ENCODE measurements at places on chromosomes 5 and 9.

- peak; percentile 69 for DNase-seq
Measured at GRCh38 chr5:120552638-120553037, 88.5 kb downstream of the PRR16 start.

DNA sequence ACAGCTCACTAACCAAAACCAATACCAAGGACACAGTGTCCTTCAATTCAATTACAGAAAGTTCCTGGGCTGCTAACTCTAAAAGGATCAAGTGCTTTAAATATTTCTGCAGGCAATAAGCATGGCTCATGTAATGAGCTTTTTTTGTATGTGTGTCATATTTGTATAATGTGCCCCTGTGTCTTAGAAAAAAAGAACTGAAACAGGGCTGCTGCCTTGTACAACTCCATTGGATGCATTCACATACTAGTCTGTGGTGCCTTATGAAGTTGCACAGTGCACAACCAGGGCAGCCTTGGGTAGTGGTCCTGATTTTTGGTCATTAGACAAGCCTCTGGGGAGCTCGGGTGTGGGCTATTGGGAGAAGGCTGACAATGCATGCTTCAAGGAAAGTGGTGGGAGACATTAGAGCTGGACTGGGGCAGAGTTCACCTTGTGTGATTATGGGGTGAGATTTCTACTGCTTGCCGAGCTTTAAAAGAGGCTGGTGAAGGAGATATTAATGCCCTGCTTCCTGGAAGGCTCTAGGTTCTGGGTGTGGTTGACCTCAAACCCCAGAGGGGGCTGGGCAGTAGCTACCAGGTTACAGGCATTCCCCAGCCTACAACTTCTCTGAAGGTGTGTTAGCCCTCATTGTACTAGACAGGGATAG, 3.6 kb upstream of the CPEB4 start:
- DNase-seq: no peak

DNA sequence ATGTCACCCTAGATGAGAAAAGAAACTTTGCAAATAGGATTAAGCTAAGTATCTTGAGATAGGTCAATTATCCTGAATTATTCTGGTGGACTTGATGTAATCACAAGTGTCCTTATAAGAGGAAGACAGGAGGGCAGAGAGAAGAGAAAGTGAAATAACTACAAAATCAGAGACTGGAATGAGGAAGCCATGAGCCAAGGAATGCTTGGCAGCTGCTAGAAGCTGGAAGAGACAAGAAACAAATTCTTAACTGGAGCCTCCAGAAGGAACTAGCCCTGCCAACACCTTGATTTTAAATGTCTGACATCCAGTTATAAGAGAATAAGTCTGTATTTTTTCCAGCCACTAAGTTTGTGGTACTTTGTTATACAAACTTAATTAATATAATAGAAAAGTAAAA, 480.0 kb downstream of the NR2F1-AS1 start:
- peak; percentile 58 for DNase-seq

GRCh38 chr5:15943487-15943886, 236.1 kb downstream of the MARCHF11 start:
- DNase-seq: peak; percentile 33

GRCh38 chr5:169970911-169971765, 9.2 kb downstream of the INSYN2B start:
- peak; percentile 95 for DNase-seq

DNA sequence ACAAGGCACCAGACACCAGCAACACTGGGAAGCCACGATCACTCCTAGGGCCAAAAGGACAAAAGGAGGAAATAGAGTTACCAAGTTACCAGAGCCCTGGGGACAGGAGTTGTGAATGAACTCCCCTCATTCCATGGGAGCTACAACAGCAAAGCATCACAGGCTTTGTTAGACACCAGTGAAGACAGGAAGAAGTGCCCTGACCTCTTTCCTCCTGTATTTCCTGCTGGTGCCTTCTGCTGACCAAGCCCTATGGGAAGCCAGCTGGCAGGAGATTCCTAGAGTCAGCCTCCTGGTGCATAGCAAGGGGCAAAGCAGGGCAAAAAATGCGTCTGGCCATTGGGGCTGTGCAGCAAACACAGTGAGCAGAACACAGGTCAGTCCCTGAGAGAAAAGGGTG, 374.7 kb downstream of the ZSWIM6 start:
- no peak for DNase-seq

DNA sequence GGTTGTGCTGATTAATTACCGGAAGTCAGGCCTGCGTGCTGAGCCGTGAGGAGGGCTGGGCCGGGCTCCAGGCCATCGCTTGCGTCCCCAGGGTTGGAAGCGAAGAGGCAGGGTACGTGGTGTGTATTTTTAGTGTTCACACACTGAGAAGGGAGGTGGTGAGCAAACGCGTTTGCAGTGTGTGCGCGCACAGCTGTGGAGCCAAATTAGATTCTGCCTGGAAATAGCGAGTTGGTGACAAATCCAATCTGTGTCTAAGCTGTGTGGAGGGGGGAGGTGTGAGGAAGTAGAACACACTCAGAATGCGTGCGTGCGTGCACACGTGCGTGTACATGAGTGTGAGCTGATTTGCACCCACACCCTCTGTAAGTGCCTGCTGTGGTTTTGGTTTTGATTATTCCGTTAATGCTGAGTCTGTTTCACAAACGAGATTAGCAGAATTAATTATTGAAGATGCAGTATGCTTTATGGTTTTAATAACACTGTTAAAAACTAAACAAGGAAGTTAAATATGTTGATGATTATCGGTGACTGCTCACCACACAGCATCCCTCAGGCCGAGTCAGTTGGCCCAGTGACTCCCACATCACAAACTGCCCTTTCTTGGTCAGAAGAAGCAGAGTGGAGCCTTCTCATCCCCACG, 111.8 kb upstream of the FCN2 start:
- DNase-seq: no peak

- DNase-seq: peak; percentile 3
Measured at GRCh38 chr5:27011274-27011673, 27.1 kb downstream of the CDH9 start.

DNA sequence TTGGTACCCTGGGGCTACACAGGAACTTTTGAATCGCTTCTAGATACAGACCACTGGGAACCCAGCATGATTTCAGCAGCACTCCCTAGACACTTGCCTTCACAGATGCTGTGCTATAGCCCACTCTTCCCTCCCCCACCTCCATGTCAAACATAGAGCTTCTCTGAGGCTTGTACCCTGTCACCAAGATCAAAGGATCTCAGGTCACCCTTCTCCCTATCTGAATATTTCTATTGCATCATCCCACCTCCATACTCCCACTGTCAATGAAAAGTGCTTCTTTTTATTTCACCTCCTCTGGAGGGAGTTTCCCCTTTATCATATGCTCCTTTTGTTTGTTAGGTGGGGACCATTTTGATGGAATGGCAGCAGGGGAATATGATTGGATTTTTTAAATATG, 29.2 kb upstream of the PHF24 start:
- DNase-seq: no peak

DNA sequence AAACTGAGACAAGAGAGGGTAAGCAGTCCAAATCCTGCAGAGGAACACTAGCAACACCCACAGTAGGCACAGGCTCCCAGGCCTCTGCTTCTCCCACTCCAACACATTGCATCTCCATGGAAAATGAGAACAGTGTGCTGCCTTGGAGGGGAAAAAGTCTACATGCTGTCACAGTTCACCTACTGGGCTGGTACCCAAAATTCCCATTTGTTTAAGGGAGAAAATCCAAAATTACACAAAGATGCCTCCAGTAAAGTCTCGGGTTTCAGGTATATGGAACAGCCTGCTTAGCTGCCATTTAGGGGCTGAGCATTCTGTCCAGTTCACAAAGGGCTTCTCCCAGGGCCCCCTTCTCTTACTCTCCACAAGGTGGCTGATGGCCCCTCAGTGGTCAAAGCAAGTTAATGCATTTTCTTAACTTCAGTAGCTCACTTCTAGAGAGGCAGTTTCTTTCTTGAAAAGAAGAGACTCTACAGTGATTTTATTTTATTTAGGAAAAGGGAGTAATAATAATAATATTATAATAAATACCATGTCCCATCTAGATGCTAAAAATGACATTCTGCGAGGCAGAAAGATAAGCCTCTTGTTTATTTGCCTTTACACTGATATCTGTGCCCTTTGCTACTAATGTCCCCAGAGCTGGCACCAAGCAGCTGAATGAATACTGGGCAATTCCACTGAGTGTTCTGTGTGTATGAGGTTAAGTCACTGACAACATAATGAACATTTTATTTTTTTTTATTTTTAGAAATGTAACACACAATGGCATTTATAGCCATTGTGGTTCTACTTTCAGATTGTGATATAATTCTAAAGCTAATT, 89.4 kb downstream of the RGS7BP start:
- DNase-seq: no peak

GRCh38 chr5:122751293-122751782, 23.5 kb upstream of the SNX2 start:
- peak; percentile 63 for DNase-seq

GRCh38 chr5:352639-353611, 31.4 kb downstream of the AHRR start:
- DNase-seq: no peak

DNA sequence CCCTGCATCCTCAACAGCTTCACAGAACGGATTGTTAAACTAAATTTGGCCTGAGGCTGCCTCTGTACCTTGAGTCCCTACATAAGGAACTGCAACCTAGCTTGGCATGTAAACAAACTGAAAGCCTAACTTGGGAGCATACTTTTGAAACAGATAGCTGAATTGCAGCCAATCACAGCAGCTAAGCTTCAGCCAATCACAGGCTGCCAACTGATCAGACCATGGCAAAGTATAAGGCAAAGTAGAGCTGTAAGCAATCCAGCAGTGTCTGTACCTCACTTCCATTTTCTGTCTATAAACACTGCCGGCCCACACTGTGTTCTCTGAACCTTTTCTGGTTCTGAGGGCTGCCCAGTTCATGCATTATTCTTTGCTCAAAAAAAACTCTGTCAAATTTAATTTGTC, 8.9 kb upstream of the ZNF483 start:
- DNase-seq: peak; percentile 58

DNA sequence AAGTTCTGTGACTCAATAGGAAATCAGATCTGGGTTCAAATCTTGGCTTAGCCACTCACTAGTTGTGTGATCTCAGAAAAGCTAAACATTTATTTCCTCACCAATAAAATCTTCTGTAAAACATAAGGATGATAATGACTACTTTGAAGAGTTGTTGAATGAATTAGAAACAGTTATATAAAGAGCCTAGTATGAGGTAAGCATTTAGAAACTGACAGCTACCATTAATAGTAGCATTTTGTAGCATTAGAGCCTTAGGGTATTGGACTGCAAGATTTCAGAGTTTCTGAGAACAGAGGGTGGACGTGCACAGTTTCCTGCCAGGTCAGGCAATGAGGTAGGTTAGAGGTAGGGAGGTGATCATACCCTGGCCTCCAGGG, 293.2 kb downstream of the CWC27 start:
- no peak for DNase-seq

DNA sequence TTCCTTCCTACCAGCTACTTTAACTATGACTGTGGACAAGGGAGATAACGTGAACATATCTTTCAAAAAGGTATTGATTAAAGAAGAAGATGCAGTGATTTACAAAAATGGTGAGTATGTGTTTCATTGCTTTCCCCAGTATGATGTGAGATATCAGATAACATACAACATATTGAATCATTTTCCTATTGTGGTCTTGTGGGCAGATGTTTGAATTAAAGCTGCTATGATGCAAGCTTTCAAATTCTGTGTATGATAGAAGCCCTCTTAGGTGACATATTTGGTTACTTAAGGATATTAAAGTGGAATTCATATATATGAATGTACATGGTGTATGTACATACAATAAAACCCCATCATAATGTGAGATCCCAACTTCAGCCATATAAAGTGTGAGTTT, 59.5 kb downstream of the TEK start:
- no peak for DNase-seq

- DNase-seq: peak; percentile 59
Measured at GRCh38 chr5:154196955-154197652, 6.6 kb downstream of the GALNT10 start.

- DNase-seq: no peak
Measured at GRCh38 chr9:75438716-75439115, 350.4 kb downstream of the OSTF1 start.

GRCh38 chr5:16733331-16734006, 116.7 kb upstream of the RETREG1 start:
- DNase-seq: no peak

DNA sequence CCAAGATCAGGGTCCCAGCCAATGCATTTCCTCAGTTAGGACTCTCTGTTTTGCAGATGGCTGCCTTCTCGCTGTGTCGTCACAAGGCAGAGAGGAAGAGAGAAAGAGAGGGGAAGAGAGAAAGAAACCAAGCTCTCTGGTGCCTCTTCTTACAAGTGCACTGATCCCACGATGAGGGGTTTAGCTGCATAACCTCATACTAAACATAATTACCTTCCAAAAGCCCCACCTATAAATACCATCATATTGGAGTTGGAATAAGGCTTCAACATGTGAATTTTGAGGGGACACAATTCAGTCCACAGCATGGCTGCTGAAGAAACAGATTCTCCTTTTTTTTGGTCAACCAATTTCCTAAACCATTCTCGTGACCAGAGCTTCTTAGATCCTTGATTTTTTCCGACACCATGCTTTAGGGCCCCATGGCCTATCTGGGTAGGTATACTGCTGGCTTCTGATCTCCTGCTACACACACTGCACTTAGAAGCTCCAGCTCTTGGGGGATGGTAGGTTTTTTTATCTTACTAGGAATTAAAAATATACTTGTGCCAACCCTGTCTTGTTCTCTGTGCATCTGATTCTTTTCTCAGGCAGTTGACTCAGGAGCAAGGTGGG, 5.1 kb downstream of the CAMK4 start:
- DNase-seq: no peak

DNA sequence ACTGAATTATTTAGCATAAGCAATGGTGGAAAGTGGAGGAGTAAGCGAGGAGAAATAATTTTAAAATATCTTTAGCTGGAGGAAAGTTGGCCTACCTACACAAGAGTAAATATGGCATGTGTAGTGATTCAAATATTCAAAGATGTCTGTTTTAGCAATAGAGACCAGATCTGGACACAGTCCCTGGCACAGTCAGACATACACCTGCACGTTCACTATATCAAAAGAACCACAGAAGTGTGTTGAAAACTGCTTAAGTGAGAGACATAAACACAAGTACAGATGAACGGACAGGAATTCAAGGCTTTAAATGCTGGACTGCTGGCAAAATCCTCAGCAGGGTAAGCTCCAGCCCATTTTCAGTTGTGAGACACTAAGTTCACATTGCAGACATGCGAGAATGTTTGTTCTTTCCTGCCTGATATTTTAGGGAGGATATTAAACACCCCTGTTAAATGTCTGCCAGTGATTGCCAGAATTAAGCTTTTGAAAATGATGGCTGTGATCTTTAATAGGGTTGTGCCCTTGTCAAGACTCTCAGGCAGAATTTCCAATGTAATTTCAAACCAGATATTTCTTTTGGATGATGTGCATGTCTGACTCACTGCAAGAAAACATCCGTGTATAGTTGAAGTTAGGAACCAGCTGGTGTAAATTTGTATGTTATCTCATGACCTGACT, 810.6 kb downstream of the TLE4 start:
- no peak for DNase-seq

- DNase-seq: peak; percentile 50
Measured at GRCh38 chr9:75200892-75201470, 112.7 kb downstream of the OSTF1 start.

GRCh38 chr5:54571462-54571861, 53.9 kb downstream of the SNX18 start:
- DNase-seq: no peak

Data from M059J (cell line).